ENCODE measurements at places on chromosomes 2 and 18.
A peak's percentile ranks its signal among the peaks of the same experiment; 100 is the strongest.

- DNase-seq, result no peak
These were observed 12.6 kb downstream of the FAM124B start for GRCh38 chr2:224389317-224389716.

GRCh38 chr2:226403369-226403768, 396.3 kb downstream of the IRS1 start:
- no peak for DNase-seq

- DNase-seq, result no peak
These were observed 138.7 kb upstream of the ZNF516 start for GRCh38 chr18:76633588-76634269.

GRCh38 chr2:119117891-119118882, 40.4 kb downstream of the C1QL2 start:
- DNase-seq, result peak; percentile 29

DNA sequence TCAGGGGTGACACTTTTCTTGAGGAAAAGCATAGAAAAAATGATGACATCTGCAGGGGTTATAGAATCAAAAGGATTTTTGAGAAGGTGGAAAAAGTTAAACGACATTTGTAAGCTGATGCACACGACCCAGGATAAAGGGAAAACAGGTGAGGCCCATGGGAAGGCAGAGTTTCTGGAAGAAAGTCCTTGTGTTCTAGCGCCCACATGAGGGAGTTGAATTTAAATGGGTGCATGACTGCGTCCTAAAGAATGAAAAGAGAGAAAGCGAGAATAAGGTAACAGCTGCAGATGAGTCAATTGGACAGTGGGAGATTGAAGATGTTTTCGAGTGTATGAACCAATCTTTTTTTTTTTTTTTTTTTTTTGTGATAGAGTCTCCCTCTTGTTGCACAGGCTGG, 158.1 kb downstream of the GALR1 start:
- no peak for DNase-seq

DNA sequence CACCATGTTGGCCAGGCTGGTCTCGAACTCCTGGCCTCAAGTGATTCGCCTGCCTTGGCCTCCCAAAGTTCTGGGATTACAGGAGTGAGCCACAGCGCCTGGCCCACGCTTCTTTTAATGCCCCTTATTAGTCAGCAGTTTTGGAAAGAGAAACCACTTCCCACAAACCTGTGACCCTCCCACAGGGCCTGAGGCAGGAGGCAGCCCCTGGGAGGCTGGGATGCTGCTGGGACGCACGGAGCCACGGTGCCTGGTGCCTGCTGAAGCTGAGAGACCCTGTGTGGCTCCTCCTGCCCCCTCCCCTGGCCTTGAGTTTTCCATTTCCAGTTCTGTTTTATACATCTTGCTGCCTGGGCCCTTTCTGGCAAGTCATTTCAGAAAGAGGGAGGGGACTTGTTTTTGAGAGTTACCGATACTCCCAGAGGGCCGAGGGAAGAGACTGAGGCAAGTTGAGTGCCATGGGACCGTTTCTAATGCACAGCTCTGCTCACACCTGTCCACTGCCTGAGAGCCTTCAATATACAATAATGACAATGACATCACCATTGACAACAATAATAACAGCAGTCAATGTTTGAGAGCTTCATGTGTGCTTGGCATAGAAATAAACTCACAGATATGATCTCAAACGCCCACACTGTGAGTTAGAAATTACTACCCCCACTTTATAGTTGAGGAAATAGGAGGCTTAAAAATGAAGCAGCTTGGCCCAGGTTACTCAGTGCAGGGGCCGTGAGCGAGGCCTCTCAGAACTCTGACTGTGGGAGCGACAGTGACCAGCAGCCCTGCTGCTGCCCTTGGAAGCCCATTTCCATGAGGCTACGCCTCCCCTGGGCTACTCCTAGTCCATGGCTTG, 78.1 kb upstream of the YWHAQ start:
- no peak for DNase-seq

DNA sequence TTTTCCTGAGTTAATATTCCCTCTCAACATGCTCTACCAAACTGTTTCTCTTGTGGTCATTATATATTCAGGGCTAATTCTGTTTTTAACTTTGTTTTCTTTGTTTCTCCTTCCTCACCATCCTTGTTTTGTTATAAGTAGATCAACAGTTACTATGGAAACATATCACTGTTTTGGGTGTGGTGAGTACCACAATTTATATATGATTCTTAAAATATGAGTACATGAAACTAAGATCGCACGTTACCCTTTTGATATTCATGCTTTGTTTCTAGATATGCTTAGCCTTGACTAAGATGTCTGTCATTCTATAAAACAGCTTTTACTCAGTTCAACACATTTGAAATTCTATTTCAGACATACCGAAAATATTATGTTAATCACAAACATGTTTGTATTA, 232.3 kb upstream of the ITGA4 start:
- no peak for DNase-seq

Data from coronary artery (tissue), 2 donors.